Stimulated activated CD4-positive, alpha-beta T cell treated with anti-CD3 and anti-CD28 coated beads, TNF-alpha, amount 100 ng/mL, for 24 hours (primary cell): ENCODE measurements at places on chromosomes 7 and 10.

DNA sequence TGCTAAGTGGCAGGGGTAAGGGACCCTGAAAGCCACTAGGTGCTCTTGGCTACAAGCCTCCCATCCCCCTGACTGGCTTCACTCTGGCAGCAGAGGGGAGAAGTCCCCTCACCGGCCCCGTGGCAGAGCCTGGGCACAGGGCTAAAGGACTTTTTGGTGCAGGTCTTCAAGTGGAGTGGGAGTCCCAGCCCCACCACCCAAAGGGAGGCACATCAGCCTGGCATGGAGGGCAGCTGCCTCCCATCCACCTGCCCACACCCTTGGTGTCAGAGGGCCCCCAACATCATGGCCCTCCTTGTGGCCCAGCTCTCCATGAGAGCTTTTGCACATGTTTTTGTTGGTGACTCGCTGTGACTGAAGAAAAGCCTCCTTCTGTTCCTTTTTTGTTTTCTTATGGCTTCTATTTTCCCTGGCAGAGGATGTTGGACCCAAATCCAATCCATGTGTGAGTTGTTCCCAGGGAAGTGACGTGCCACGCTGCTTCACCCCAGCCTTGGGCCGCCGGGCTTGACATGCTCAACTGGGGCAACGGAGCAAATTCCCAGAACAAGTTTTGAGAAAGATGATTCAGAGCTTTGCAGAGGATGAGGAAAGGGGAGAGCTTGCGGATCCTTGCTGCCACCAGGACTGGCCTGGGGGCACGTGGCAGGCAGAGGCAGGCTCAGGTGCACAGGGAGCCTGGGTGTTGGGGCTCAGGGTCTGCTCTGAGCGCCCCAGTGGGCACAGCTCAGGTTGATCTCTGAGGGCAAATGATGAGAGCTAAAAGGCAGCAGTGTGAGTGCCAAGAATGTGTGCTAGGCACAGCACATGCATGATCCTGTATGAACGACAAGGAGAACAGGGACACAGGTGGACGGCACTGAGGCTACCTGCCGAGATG lies 1.9 kb upstream of the AEBP1 start:
- no peak for DNase-seq

- DNase-seq = no peak
These were observed 148.5 kb downstream of the UBE2H start for GRCh38 chr7:129804111-129804889.

- DNase-seq = no peak
These were observed 1118.6 kb downstream of the SORCS3 start for GRCh38 chr10:105759669-105760068.

DNA sequence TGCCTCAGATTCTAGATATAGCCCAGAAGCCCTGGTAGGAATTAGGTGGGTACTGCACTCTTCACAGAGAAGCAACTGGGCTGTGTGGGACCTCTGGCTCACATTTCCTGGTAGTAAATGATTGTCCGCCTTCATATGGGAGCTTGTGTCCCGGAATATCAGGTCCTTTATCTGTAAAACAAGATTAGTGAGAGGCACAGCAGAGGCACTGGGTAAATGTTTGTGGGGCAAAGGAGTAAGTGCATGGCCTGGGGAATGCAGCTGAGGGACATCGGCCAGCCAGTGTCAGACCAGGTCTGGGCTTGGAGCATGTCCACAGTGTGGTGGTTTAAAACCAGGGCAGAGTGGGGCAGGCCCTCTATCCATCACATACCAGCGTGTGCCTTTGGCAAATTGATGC lies 323.3 kb upstream of the ZMIZ1 start:
- no peak for DNase-seq

DNA sequence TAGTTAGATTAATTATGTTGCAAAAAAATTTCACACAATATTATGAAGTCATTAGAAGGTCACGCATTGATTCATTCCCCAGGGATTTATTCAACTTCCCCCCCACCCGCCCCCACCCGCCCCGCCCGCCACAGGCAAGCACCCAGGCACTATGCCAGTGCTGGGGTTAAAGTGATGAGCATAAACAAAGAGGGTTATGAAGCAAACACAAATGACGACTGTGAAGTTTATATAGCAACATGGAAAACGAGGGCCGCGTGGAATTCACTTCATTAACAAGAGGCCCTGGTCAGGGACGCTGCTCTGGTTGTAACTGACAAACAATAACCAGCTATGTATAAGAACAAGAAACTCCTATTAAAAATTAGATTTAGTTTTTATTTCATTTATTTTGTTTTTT lies 656.5 kb upstream of the COBL start:
- no peak for DNase-seq

- DNase-seq = no peak
These were observed 254.3 kb downstream of the CDK14 start for GRCh38 chr7:90850471-90850870.

GRCh38 chr7:34136698-34137097 lies 231.4 kb downstream of the BMPER start:
- DNase-seq = no peak

DNA sequence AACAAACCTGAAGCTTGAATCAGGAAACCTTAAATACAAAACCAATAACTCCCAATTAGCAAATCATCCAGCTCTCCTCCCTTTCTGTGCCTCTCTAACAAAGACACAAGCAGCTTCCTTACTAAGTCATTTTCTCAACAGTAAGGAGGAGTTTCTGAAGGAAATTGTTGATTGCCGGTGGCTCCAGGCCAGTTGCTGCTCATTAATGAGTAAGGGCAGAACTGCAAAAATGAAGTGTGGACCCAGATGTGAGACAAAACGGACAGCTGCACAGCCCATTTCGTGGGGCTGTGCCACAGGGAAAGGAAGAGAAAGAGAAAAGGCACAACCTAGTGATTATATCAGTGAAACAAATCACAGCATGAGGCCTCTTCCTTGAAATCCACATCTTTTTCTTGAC lies 42.8 kb upstream of the RHOBTB1 start:
- DNase-seq = no peak

DNA sequence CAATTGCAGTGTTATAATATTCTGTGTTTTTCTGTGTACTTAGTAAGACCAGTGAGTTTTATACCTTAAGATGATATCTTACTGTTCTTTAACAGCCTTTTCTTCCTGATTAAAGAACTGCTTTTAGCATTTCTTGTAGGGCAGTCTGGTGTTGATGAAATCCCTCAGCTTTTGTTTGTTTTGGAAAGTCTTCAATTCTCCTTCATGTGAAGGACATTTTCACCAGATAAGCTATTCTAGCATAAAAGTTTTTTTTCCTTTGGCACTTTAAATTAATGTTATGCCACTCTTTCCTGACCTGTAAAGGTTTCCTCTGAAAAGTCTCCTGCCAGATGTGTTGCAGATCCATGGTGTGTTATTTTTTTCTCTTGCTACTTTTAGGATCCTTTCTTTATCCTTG lies 1059.8 kb downstream of the LRMDA start:
- DNase-seq = no peak

DNA sequence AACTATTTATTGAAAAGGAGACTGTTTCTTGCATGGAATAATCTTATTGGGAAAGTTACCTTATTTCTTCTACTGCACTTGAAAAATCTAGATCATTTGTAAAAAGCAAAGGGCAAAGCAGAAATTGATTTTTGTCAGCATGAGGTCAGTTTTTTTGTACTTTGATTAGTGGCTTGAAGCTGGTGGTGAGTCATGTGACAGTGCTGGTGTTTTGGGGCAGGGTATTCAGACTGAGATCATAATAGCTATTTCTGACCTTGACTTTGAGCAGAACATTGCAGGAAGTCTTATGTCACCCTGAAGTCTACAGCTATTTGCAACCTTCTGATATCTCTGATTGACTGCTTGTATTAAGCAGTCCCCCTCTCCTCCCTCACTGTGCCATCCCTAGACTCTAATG lies 66.3 kb upstream of the SORCS3 start:
- no peak for DNase-seq

DNA sequence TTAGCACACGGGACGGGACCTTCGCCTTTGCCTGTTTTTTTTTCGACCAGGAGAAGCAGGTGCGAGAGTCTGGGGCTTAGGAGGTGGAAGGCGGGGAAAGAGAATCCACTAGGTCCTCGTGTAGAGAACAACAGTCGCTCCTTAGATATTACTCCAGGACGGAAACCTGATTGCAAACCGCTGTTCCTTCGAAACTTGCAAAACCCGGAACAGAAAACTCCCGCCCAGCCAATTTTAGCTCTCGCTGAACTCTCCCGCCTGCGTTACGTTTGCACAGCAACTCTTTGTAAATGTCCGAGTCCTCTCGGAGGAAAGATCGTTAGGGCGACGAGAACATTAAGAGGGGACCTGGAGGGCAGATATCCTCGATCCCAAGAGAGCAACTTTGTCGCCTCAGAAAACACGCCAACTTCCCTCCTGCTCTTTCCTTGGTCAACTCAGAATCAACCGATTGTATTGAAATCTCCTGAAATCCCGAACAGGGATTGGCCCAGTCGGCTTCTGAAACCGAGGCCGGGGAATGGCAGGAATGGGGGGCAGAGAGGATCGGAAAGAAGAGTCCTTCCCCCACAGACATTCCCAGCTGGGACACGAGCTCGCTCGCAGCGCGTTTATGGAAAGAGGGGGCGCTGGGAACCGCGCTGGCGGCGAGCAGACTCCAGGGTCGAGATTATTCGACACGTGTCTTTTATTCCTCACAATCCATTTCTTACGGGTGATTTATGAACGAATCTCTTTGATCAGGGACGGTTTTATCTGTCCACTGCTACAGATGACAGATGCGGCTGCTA lies 9.9 kb downstream of the TWIST1 start:
- DNase-seq = no peak

GRCh38 chr7:79789584-79790345 lies 336.3 kb upstream of the MAGI2 start:
- no peak for DNase-seq

DNA sequence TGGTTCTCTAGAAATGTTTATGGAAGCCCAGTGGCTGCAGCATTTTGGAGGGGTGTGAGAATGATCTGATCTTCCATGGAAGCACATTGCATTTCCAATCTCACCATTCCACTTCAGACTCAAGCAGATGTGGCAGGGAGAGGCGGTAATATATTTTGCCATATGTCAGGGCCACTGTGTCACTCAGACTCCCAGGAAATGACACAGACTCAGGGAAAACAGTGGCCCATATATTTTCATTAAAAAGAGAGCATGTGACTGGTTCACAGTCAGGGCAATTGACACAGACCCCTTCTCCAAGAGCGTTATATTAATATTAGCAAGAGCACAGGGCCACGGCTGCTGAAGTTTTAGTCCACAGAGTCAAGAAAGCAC lies 149.3 kb upstream of the NRP1 start:
- DNase-seq = no peak

- DNase-seq = no peak
These were observed 306.0 kb downstream of the TFEC start for GRCh38 chr7:115724400-115725056.

GRCh38 chr7:84949501-84949900 lies 237.4 kb downstream of the SEMA3D start:
- no peak for DNase-seq
